Activated CD4-positive, alpha-beta T cell treated with anti-CD3 and anti-CD28 coated beads, Interleukin-2, amount 10 ng/mL, durations not matched to agents 24 days and 14 days (primary cell): ENCODE measurements at places on chromosomes 2 and 18. TPM values are rescaled to one million over a fixed set of nuclear protein-coding genes. Genes with fewer than 3 reads are reported as not detected.

DNA sequence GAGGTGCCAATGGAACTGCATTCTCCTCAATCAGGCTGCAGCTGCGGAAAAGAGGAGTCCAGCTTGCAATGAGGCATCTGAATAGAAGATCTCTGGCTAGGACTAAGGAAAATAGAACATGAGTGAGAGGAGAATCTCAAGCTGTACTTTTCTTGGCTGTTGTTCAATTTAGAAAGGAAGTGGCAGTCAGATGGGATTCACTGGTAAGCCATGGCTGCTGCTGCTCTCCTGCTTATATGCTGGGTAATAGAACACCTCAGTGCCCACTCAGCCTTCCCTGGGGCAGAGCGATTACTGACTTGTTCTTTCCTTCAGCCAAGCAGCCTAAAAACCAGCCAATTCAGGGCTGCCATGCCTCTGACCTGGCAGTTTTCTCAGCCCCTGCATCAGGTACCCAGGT is 17.6 kb upstream of the CHST9 start:
- no peaks in the 10 kb centered on the region for H3K4me1 ChIP-seq
- no peak for DNase-seq
- no peak overlapping the region for H3K27ac ChIP-seq
- no peaks in the 10 kb centered on the region for H3K36me3 ChIP-seq
- H3K4me3 ChIP-seq = no peak overlapping the region

- no peak overlapping the region for H3K27ac ChIP-seq
- DNase-seq = peak; percentile 77
- H3K4me1 ChIP-seq = peaks cover 27% of the 10 kb centered on the region
- no peak overlapping the region for H3K4me3 ChIP-seq
These were observed 237.6 kb downstream of the PRKCE start for GRCh38 chr2:45889053-45889452.

The NT5C1B gene
- not detected in 2 replicates for total RNA-seq

GRCh38 chr18:11839556-11839955 is 11.7 kb upstream of the CHMP1B start:
- H3K36me3 ChIP-seq = no peaks in the 10 kb centered on the region
- no peak for DNase-seq
- no peak overlapping the region for H3K4me3 ChIP-seq
- no peaks in the 10 kb centered on the region for H3K4me1 ChIP-seq
- peaks cover 2% of the 10 kb centered on the region for H3K27me3 ChIP-seq

DNA sequence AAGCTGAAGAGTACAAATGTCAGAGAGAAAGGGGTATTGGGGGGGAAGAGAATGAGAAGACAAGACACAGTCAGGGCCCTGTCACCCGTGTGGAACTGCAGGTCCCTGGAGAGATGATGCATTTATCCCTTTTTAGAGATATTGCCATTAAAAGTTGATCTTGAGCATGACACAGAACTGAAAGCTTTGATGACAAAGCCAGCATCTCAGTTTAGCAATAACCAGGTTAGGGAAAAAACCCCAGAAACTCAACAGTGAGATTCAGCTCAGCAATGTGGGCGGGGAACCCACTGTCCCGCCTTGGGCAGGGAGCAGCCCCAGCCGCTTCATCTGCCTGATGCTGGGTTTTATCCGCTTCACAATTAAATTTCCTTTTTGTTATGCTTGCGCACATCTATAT is 181.1 kb downstream of the NEDD4L start:
- no peaks in the 10 kb centered on the region for H3K4me1 ChIP-seq
- H3K27me3 ChIP-seq = peaks cover 8% of the 10 kb centered on the region
- no peak overlapping the region for H3K4me3 ChIP-seq
- no peaks in the 10 kb centered on the region for H3K36me3 ChIP-seq
- no peak for DNase-seq

- no peaks in the 10 kb centered on the region for H3K36me3 ChIP-seq
- H3K4me1 ChIP-seq = no peaks in the 10 kb centered on the region
- no peak overlapping the region for H3K4me3 ChIP-seq
- H3K27ac ChIP-seq = no peak overlapping the region
These were observed 44.8 kb downstream of the ASAP2 start for GRCh38 chr2:9251154-9252001.

The NEUROD1 gene
- total RNA-seq = not detected in 2 replicates

DNA sequence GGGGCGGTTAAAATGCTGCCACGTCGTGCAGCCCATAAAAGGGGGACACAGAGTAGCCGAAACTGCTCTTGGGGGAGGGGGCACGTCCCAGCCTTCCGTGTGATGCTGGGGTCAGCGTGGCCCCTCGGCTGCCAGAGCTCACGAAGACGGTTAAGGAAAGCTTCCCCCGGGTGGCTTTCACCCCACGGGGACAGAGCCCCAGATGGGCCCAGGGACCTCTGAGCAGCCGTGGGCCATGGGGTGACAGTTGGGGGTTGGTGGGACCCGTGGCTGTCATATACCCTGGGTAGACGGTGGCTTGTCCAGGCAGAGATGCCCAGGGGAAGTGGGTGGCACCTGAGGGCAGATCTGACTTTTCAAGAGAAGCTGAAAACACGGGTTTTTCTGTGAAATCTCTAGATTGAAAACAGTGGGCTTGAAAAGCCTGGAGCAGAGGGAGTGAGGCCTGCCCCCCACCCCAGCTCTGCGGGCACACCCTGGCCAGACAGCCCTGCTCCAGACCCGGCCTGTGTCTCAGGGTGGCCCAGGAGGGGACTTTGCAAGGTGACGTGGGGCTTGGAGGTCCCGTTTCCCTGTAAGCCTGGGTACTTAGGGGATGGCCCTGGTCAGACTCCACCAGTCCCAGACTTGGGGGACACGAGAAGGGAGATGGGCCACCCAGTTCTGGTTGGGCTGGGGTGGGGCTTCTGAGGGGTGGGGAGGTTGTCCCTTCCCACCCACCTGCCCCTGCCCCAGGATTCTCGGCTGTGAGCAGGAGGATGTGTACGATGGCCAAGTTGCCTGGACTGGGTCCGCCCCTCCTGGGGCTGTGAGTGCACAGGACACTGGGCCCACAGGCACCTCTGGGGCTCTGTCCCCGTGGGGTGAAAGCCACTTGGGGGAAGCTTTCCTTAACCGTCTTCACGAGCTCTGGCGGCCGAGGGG is 652 bp downstream of the NEU4 start:
- no peak overlapping the region for H3K27ac ChIP-seq
- H3K4me3 ChIP-seq = no peak overlapping the region
- H3K27me3 ChIP-seq = no peaks in the 10 kb centered on the region
- H3K36me3 ChIP-seq = no peaks in the 10 kb centered on the region
- DNase-seq = peak; percentile 53

The UGT1A4 gene
- not detected in 2 replicates for total RNA-seq

GRCh38 chr2:213202011-213202410 is 50.6 kb upstream of the IKZF2 start:
- H3K27me3 ChIP-seq = no peaks in the 10 kb centered on the region
- H3K27ac ChIP-seq = no peak overlapping the region
- no peak overlapping the region for H3K4me3 ChIP-seq
- no peaks in the 10 kb centered on the region for H3K36me3 ChIP-seq
- no peak for DNase-seq

DNA sequence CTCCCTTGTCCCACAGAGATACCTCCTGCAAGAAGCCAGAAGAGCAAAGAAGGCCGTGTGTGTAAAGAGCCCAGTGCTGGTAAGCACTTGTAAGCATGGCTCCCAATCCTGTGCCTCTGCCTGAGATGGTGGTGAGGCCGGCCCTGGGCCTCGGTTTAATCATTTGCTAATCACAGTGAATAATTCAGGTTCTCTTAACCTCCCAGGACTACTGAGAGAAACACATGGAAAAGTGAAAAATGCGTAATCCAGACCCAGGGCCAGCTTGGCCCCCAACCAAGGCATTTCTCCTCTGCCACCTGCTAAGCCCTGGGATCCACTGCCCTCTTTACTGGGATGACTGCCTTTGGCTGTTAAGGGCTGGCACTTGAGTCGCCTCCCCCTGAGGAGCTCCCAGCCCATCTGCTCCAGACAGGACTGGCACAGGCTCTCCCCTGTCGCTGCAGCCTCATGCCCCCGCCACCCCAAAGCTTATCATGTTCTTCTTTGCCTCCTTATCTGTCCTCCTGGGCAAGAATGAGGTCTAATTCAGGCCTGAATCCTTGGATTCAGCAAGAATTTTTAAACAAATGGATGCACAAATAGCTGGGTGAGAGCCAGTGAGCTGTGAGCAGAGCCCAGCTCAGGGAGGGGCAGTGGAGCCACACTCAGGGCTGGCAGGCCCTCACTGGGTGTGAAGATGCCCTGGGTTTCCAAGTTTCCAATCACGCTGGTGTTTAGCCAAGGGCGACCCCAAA is 193.9 kb upstream of the HS6ST1 start:
- H3K27me3 ChIP-seq = no peaks in the 10 kb centered on the region
- no peak overlapping the region for H3K27ac ChIP-seq
- no peaks in the 10 kb centered on the region for H3K36me3 ChIP-seq
- no peak for DNase-seq

- peaks cover 2% of the 10 kb centered on the region for H3K27me3 ChIP-seq
- no peak for DNase-seq
- H3K27ac ChIP-seq = no peak overlapping the region
- H3K36me3 ChIP-seq = no peaks in the 10 kb centered on the region
These were observed 50.4 kb upstream of the NXPH2 start for GRCh38 chr2:138830547-138830946.

DNA sequence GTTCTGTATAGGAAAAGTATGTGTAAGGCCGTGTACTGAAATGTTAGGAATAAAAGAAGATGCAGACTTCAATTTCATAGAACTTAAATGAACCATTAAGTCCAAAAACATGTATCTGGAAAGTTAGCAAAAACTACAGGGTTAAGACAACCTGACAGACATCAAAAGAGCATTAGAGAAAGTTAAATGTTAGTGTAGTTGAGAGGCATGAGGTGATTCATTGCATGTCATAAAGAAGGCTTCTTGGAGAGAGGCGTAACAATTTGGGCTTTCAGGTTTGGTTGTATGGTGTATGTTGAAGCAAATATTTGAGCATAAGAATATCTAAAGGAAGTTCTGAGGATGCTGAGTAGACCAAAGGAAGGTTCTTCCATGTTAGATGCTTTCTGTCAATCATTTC is 6.3 kb downstream of the EPC2 start:
- peak overlapping the region; percentile 4 for H3K4me3 ChIP-seq
- no peaks in the 10 kb centered on the region for H3K27me3 ChIP-seq
- peaks cover 6% of the 10 kb centered on the region for H3K36me3 ChIP-seq
- no peak for DNase-seq

DNA sequence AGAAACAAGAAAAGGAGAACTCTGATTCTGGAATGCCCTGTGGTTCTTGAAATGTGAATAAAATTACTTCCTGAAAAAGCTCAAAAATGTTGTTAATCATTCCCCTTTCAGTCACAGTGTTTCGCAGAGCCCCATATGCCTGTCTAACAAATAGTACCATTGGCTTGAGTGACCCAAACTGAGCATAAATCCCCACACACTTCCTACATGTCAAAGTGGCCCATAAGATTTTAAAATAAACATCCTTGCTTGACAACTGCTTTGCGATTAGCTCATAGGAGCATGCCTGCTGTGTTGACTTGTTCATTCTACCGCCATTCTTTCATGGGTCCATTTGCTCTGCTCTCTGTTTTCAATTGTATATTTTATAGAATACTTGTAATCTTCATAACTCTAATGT is 377.8 kb upstream of the SMIM21 start:
- no peak overlapping the region for H3K4me3 ChIP-seq
- DNase-seq = no peak
- no peaks in the 10 kb centered on the region for H3K4me1 ChIP-seq
- H3K27me3 ChIP-seq = peaks cover 2% of the 10 kb centered on the region
- no peaks in the 10 kb centered on the region for H3K36me3 ChIP-seq

DNA sequence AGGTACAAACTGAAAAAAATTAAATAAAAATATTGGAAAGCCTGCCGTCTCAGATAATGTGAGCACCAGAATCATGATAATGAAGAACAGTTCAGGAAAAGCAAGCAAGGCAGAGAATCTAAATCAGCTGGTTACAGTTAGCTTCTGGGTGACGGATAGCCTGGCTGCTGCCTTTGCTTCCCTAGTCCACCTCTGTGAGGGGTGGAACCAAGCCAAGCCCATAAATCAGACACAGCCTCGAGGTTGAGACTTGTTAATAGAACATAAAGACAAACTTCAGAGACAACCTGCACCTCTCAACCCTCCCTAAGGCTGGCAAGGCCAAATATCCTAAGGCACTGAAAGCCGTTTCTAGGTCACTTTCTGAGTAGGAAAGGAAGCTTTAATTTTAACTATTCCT is 334.7 kb upstream of the SLC39A10 start:
- no peak for DNase-seq
- no peaks in the 10 kb centered on the region for H3K27me3 ChIP-seq
- no peaks in the 10 kb centered on the region for H3K36me3 ChIP-seq
- H3K4me1 ChIP-seq = peaks cover 10% of the 10 kb centered on the region
- H3K4me3 ChIP-seq = no peak overlapping the region
- H3K27ac ChIP-seq = no peak overlapping the region

- peak overlapping the region; percentile 99 for H3K4me3 ChIP-seq
- no peak for DNase-seq
- peak overlapping the region; percentile 99 for H3K27ac ChIP-seq
These were observed 1.6 kb upstream of the PDCL3 start for GRCh38 chr2:100561191-100561590.

GRCh38 chr18:12254820-12255511 is 805 bp downstream of the CIDEA start:
- H3K27ac ChIP-seq = no peak overlapping the region
- peaks cover 61% of the 10 kb centered on the region for H3K27me3 ChIP-seq
- no peaks in the 10 kb centered on the region for H3K36me3 ChIP-seq
- no peak for DNase-seq
- H3K4me1 ChIP-seq = no peaks in the 10 kb centered on the region
- no peak overlapping the region for H3K4me3 ChIP-seq

GRCh38 chr2:239548965-239549595 is 148.3 kb upstream of the HDAC4 start:
- peak overlapping the region; percentile 11 for H3K4me3 ChIP-seq
- no peak for DNase-seq
- H3K4me1 ChIP-seq = peaks cover 32% of the 10 kb centered on the region
- H3K36me3 ChIP-seq = no peaks in the 10 kb centered on the region
- H3K27ac ChIP-seq = no peak overlapping the region

The MAP3K19 gene
- total RNA-seq = not detected in 2 replicates

The CIDEA gene
- total RNA-seq = not detected in 2 replicates
